ENCODE measurements at places on chromosomes 16 and 17.

DNA sequence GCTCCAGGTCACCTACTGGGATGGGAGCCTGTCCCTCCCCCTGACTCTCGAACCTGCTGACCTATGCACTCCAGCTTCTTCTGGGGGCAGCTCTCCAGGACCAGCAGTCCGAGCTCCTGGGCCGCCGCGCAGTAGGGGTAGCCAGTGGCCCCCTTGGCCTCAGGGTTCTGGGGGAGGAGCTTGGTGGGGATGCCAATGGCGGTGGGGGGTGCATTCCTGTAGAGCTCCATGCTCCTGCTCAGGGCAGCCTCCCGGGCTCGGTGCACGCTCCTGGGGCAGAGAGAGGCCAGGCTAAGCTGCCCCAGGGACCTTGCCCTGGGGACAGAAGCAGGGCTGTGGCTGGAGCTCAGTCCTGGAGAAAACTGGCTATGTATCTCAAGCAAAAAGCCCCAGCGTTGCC is 7.7 kb upstream of the SPATA2L start:
- no peak for DNase-seq

- no peak for DNase-seq
These were observed 116.6 kb downstream of the PRKCB start for GRCh38 chr16:23952128-23952970.

DNA sequence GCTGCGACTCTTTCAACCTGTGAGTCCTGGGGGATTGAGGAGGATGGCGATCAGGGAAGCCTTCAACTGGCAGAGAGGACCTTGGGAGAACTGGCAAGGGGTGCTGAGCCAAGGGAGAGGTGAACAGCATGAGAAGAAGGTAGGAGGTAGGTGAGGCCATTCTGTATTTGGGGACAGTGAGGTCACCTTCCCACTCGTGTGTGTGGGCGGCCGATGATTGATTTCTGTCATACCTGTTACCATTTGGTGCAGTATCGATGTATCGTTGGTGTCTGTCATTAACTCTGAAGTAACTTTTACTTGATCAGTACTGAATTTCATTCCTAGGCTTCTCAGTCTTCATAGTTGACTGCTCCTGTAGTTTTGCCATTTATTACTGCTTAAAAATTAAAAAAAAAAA is 3.8 kb downstream of the ARSG start:
- DNase-seq, result no peak

- no peak for DNase-seq
These were observed 492.2 kb upstream of the PSMD7 start for GRCh38 chr16:73804456-73804855.

GRCh38 chr17:69869667-69870066 is 205.4 kb upstream of the KCNJ16 start:
- no peak for DNase-seq

GRCh38 chr17:9598661-9599060 is 22.2 kb downstream of the CFAP52 start:
- DNase-seq, result no peak

- DNase-seq, result peak; percentile 41
These were observed 5.6 kb downstream of the GLG1 start for GRCh38 chr16:74601126-74601871.

DNA sequence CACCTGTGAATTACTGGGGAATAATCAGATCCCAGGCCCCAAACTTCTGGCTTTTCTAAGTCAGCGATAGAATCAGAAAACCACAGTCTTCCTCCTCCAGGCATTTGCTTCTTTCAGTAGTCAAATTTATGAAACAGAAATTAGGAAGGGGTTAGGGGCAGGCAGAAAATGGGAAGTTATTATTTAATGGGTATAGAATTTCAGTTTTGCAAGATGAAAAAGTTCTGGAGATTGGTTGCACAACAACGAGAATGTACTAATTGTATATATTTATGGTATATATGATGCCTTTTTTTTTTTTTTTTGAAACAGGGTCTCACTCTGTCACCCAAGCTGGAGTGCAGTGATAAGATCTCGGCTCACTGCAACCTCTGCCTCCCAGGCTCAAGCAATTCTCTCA is 23.5 kb downstream of the ORC6 start:
- DNase-seq, result no peak

- no peak for DNase-seq
These were observed 39.6 kb upstream of the DUSP14 start for GRCh38 chr17:37450112-37450511.

GRCh38 chr16:58649707-58650106 is 20.1 kb upstream of the CNOT1 start:
- no peak for DNase-seq
